Cortex of kidney (tissue), 1 donor: ENCODE measurements at places on chromosomes 5 and 9.

GRCh38 chr9:133771486-133772482 is 33.6 kb upstream of the SARDH start:
- no peak for DNase-seq

- no peak for DNase-seq
Measured at GRCh38 chr9:87687207-87687606, 38.7 kb upstream of the CTSL start.

- no peak for DNase-seq
Measured at GRCh38 chr5:13328316-13328715, 616.2 kb downstream of the DNAH5 start.

GRCh38 chr9:116208417-116209232 is 55.0 kb downstream of the PAPPA start:
- no peak for DNase-seq

DNA sequence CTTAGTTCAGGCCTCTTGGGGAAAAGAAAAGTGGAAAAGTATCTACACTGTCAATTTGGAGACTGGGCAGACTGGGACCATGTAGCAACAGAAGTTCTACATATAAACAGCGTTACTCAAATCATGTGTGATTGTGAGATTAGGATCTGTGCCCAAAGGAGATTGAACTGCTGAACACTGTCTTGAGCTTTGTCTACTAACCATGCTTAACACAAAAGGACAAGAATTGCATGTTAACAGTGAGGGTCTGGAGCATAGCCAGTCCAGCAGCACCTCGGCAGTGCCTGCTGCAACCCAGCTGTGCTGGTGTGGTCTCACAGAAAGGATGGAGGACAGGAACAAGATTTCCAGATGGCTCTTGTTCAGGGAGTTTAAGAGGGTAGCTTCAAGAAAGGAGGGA is 5.7 kb downstream of the PAM start:
- no peak for DNase-seq

DNA sequence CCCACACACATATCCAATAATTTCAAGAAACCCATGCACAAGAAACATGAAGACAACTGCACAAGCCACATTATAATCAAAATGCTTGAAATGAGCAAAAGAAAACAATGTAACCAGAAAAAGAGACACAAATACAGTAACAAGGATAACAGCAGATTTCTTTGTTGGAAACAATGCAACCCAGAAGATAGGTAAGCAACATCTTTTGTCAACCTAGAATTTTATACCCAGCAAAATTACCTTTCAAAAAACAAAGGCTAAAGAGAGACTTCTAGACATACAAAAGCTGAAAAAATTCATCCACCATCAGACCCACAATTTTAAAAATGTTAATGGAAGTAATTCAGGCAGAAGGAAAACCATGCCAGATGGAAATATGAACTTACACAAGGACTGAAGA is 5.0 kb upstream of the COL23A1 start:
- no peak for DNase-seq

- no peak for DNase-seq
Measured at GRCh38 chr5:151298063-151298855, 5.3 kb downstream of the SLC36A3 start.

GRCh38 chr5:64678374-64678773 is 11.9 kb upstream of the SHISAL2B start:
- DNase-seq, result no peak

GRCh38 chr9:86287013-86287412 is 4.7 kb upstream of the ISCA1 start:
- no peak for DNase-seq

DNA sequence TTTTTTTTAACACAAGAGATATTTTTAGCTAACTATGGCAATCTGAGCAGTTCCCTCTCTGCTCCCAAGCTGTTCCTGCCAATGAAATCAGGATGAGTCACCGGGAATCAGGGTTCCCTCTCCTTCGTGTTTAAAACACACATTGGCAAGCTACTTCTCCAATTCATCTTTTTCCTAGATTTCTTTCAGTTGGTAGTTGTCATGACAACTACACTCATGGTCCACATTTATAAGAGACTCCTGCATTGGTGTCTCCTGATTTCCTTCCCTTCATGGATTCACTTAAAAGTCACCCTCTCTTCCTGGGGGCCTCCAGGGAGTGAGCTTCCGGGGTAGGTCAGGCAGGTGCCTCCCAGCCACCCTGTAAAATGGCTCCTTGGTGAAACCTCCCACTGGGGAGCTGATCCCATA is 72.3 kb upstream of the NIPAL4 start:
- no peak for DNase-seq

GRCh38 chr9:20558566-20559016 is 63.7 kb downstream of the MLLT3 start:
- DNase-seq, result no peak

DNA sequence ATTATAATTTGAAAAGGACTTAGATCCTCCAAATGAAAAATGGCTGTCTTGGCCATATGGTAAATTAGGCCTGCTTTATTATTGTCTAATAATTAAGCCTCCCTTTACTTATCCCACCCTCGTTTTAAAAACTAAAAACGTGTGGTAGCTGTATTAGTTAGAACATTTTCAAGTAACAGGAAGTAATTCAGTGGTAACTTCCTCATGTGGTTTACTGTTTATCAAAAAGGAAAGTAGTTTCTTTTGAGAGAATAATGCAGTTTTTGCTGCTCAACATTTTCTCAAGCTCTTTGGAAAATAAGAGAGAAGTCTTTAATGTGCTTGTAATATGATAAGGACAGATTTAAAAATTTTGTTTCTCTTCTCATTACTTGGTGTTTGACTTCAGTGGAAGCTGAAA is 26.0 kb downstream of the ZCCHC7 start:
- no peak for DNase-seq

- no peak for DNase-seq
Measured at GRCh38 chr9:98099346-98099745, 19.7 kb downstream of the TRIM14 start.

- no peak for DNase-seq
Measured at GRCh38 chr5:136043551-136043950, 14.8 kb downstream of the TGFBI start.

DNA sequence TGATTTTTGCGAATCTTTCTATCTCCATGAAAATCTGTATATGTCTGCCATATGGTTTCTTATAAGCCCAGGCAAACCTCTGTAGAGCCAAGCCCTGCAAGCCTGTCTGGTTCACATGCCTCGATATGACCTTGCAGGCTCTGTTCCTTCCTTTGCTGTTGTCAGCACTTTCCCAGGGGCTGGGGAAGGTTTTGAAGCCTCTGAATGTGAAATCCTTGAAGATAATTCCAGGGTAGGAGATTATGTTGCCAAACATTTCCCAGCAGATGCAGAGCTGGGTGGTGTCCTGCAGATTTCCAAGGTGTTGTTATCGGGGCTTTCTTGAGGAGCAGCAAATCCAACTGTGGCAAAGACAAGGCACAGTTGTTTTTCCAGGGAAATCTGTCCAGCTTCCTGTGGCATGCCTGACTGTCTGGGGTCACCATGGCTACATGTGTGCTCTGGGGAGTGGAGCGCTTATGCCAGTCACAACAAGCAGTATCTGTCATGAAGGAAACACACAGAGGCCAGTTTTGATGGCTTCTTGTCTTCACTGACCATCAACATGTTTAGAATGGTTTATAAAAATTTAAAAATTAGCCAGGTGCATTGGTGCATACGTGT is 60.7 kb upstream of the RPS23 start:
- no peak for DNase-seq

GRCh38 chr5:124315741-124316415 is 430.6 kb downstream of the ZNF608 start:
- no peak for DNase-seq

DNA sequence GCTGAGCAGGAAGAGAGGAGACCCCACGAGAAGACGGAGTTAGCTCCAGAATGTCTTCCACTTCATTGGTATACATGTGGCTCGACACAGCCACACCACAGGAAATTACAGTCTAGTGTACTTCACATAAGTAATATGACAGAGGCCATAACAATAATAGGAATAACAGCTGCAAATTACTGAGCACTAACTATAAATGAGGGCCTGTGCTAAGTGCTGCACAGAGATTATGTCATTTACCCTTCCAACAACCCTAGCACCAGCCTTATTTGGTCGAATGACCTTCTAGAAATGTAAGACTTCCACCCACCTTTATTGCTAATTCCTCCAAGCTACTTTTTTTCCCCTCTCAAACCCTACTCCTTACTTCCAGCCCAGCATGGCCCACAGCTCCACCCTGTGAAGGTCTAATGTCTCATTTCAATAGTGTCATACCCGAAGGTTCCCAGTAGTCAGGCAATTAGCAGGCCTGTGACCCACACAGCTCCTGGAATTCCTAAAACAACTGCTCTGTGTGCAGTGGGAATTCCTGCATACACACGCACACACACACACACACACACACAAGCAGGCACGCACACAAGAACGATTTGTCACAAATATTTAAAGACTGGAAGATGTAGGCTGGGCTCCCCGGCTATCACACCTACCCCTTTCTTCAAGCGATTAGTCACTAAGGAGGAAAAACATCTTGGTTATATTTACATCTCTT is 134.5 kb downstream of the FRMD3 start:
- no peak for DNase-seq

DNA sequence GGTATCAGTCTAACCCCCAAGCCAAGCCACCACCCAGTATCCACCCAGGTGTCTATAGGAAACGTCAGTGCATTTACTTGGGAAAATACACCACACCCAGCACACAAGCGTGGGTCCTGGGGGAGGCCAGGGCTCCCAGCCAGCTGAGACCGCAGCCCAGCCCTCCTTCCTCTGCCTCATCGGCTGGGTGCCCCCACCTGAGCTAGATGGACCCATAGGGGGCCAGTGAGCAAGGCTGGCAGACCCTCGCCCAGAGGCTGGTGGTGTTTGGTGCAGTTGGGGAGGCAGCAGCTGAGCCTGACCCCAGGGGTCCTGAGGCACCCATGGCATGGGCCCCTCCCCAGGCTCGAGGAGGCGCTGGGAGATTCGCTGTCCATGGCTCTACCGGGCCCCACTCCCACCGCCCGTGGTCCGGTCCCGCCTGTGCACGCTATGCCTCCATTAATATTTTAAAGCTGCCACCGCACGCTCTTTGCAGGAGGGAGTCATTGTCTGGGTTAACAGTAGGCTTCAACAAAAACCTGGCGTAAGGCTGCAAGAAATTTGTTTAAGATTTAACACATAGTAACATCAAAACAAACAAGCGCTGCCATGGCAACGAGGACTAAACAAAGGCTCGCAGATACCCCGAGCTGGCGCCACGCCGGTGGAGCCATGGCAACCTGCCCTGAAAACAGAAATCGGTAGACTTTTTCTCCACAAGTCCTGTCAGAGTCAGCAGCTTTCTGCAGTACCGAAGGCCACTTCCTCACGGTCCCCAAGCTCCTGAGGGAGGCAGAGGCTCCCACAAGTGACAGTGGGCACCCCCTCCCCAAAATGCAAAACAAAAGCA is 20.6 kb downstream of the TPPP start:
- DNase-seq, result no peak

DNA sequence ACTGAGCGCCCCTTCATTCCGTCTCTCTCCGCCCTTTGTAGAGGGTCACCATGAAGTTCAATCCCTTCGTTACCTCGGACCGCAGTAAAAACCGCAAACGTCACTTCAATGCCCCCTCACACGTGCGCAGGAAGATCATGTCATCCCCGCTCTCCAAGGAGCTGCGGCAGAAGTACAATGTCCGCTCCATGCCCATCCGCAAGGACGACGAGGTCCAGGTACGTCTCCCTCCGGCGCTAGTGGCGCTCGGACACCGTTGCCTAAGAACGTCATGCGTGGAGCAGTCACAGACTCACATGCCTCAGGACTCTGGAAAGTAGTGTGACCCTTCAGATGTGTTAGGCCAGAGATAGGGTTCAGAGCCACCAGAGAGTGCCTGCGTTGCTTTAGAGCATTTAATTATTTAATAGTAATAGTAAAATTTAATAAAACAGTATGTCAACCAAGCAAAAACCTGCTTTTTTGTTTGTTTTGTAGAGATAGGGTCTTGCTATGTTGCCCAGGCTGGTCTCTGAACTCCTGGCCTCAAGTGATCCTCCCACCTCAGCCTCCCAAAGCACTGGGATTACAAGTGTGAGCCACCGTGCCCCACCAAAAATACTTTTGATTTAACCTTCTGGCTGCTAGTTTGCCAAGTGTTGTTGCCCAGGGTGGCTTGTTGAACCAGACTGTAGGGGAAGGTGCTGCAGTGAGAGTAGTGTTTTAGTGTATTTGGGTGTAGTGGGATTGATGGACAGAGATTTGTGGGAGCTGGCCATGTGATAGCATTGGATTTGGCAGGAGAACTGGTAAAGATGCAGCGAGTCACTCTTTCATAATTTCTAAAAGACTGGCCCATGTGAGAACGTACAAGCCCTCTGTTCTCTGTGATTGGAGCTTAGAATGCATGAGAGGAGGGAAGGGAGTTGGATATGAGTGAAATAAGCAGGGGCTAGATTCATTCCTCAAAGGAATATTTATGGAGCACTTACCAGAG is 888 bp downstream of the RPL26L1 start:
- DNase-seq, result no peak

DNA sequence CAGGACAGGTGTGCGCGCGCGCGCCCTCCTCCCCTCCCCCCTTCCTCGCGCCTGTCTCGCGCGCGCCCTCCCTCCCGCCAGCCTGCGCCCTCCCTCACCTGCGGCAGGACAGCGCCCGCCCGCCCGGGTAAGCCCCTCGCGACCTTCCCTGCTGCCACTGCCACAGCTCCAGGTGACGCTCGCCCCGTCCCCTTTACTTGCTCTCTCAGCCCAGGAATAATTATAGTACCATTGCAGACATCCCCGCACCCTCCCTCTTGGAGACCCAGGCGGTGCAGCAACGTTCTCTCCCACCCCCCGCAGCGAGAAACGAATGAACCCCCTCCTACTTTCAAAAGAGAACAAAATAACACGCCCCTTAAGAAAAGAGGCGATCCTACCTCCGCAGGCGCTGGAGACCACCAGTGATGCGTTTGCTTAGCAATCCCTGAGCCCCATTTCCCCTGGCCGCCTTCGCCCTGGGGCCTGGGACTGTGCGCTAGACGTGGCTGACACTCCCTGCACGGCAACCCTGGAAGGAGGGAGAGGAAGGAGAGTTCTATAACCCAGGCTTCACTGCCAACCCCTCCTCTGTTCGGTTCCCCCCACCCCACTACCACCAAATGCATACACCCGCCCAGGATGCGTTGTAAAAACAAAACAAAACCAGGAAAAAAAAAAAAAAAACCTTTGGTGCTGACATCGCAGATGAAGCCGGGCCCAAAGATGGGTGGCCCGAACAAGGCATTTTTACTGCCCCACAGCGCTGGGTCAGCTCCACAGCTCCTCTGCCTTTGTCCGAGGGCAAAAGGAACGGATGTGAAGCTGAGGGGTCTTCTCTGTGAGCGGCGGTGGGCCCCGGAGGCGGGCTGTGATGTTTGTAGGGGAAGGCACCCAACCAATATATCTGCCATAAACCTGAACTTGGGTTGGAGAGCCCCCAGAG is 5.6 kb upstream of the PURA start:
- DNase-seq, result no peak

DNA sequence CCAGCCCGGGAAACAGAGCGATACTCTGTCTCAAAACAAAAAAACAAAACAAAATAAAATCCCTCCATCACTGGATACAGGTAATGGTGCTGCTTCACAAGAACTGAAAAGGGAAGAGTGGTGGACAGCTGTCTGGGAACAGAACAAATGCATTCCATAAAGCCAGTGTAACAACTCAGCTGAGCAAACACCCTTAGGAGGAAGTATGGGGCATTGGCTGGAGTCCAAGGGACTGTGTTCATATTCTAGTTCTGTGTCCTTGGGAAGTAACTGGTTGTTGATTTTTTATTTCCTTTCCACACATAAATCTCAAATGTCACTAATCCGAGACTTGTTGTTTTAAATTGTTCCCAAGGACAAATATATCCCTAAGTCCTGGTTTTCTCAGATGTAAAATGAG is 38.3 kb downstream of the HTR1A start:
- no peak for DNase-seq
